ENCODE measurements at places on chromosomes 16 and 17. TPM values are rescaled to one million over a fixed set of nuclear protein-coding genes. Genes with fewer than 3 reads are reported as not detected.

GRCh38 chr16:88200896-88201185, 181.9 kb upstream of the ZNF469 start:
- no peak overlapping the region for H3K4me3 ChIP-seq
- DNase-seq, result no peak
- H3K36me3 ChIP-seq, result no peaks in the 10 kb centered on the region

DNA sequence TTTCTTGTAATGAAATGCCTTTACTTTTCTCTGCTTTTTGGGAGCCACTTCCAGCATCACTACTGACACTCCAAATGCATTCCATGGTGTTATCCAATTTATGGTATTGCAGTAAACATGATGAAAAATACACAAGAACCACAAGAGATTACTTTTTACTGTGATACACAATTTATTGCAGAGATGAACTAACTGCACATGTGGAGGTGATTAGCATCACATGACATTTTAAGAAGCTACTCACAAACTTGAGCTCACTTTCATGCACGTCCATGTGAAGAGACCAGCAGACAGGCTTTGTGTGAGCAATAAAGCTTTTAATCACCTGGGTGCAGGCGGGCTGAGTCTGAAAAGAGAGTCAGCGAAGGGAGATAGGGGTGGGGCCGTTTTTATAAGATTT, 780.5 kb upstream of the GOT2 start:
- no peaks in the 10 kb centered on the region for H3K36me3 ChIP-seq
- H3K27me3 ChIP-seq, result no peaks in the 10 kb centered on the region
- no peak overlapping the region for H3K27ac ChIP-seq
- DNase-seq, result no peak
- H3K4me3 ChIP-seq, result no peak overlapping the region

- no peaks in the 10 kb centered on the region for H3K36me3 ChIP-seq
- peaks cover 39% of the 10 kb centered on the region for H3K4me1 ChIP-seq
- no peak for DNase-seq
- H3K4me3 ChIP-seq, result no peak overlapping the region
- H3K27ac ChIP-seq, result peak overlapping the region; percentile 74
Measured at GRCh38 chr17:60171753-60172079, 21.9 kb downstream of the CA4 start.

- no peak overlapping the region for H3K27ac ChIP-seq
- H3K36me3 ChIP-seq, result no peaks in the 10 kb centered on the region
- H3K27me3 ChIP-seq, result peaks cover 16% of the 10 kb centered on the region
- peaks cover 11% of the 10 kb centered on the region for H3K4me1 ChIP-seq
- no peak overlapping the region for H3K4me3 ChIP-seq
Measured at GRCh38 chr17:79819534-79820276, 19.5 kb downstream of the CBX4 start.

DNA sequence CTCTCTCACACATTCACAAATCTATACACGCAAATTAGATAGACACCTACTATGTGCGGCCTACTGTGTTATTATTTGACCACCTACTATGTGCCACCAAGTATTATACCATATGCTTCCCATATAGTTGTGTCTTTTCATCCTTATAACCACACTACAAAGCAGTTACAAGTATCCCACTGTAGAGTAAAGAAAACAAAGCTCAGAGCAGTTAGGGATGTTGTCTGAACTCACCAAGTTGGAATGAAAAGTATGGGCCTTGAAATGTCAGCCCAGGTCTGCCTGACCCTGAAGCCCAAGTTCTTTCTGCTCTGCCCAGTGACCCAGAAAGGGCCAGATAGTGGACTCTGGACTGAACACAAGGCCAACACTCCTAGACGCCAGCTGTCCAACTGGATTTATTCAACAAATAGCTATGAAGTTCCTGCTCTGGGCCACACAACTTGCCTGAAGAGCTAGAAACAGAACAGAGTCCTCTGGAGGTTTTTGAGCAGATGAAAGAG, 8.5 kb downstream of the KRT37 start:
- H3K27ac ChIP-seq, result no peak overlapping the region
- DNase-seq, result no peak
- no peaks in the 10 kb centered on the region for H3K27me3 ChIP-seq
- peaks cover 5% of the 10 kb centered on the region for H3K4me1 ChIP-seq

GRCh38 chr16:70520612-70521297, 2.6 kb downstream of the COG4 start:
- no peak overlapping the region for H3K4me3 ChIP-seq
- H3K36me3 ChIP-seq, result peaks cover 11% of the 10 kb centered on the region
- H3K27me3 ChIP-seq, result no peaks in the 10 kb centered on the region
- no peak overlapping the region for H3K27ac ChIP-seq
- peaks cover 21% of the 10 kb centered on the region for H3K4me1 ChIP-seq
- no peak for DNase-seq

GRCh38 chr16:52372313-52372712, 174.6 kb downstream of the TOX3 start:
- no peaks in the 10 kb centered on the region for H3K4me1 ChIP-seq
- H3K4me3 ChIP-seq, result no peak overlapping the region
- H3K27ac ChIP-seq, result no peak overlapping the region
- no peaks in the 10 kb centered on the region for H3K36me3 ChIP-seq

SPATA22 gene
- total RNA-seq, result not detected

TEN1 gene
- 17.0 TPM for total RNA-seq

TEX14 gene
- total RNA-seq, result 1.0 TPM
